Activated naive CD8-positive, alpha-beta T cell treated with anti-CD3 and anti-CD28 coated beads for 36 hours (primary cell): ENCODE measurements at places on chromosomes 16 and 17. TPM values are rescaled to one million over a fixed set of nuclear protein-coding genes. Genes with fewer than 3 reads are reported as not detected.
A peak's percentile ranks its signal among the peaks of the same experiment; 100 is the strongest.

- H3K27me3 ChIP-seq = no peaks in the 10 kb centered on the region
- no peak for DNase-seq
- peaks cover 26% of the 10 kb centered on the region for H3K36me3 ChIP-seq
- H3K4me3 ChIP-seq = no peak overlapping the region
Measured at GRCh38 chr17:48194097-48194550, 86.6 kb downstream of the SNX11 start.

GRCh38 chr16:64621616-64622015 is 500.2 kb downstream of the CDH11 start:
- H3K4me1 ChIP-seq = no peaks in the 10 kb centered on the region
- H3K36me3 ChIP-seq = no peaks in the 10 kb centered on the region
- no peaks in the 10 kb centered on the region for H3K27me3 ChIP-seq
- no peak for DNase-seq
- no peak overlapping the region for H3K27ac ChIP-seq

DNA sequence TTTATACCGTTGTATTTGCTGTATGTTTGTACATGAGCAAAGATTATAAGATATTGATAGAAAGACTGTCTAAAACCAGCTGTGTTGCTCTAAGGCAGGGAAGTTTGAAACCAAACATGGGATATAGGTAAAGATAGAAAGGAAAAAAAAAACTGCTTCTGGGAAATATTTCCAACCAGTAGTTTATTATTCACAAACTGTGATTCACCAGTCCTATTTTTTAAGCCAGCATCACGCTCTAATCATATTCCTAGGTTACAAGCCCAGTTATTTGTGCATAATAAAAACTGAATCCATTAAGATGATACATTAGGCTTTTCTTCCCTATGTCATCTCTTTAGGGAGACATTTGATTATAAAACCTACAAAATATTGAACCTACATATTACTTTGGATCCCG is 4.0 kb downstream of the ERN1 start:
- no peak for DNase-seq
- H3K4me3 ChIP-seq = no peak overlapping the region
- H3K27ac ChIP-seq = no peak overlapping the region
- peaks cover 10% of the 10 kb centered on the region for H3K36me3 ChIP-seq
- H3K27me3 ChIP-seq = no peaks in the 10 kb centered on the region

GRCh38 chr17:66304304-66305174 is 2.1 kb downstream of the PRKCA start:
- peaks cover 68% of the 10 kb centered on the region for H3K4me1 ChIP-seq
- H3K27ac ChIP-seq = peak overlapping the region; percentile 92
- DNase-seq = peak; percentile 25
- H3K27me3 ChIP-seq = no peaks in the 10 kb centered on the region
- peak overlapping the region; percentile 99 for H3K4me3 ChIP-seq

- no peaks in the 10 kb centered on the region for H3K36me3 ChIP-seq
- H3K27me3 ChIP-seq = peaks cover 16% of the 10 kb centered on the region
- H3K4me1 ChIP-seq = no peaks in the 10 kb centered on the region
- no peak for DNase-seq
- H3K4me3 ChIP-seq = no peak overlapping the region
Measured at GRCh38 chr17:33404070-33404819, 111.2 kb upstream of the ASIC2 start.

KRTAP3-2 gene
- total RNA-seq = not detected

- H3K36me3 ChIP-seq = no peaks in the 10 kb centered on the region
- DNase-seq = no peak
- peaks cover 5% of the 10 kb centered on the region for H3K4me1 ChIP-seq
- no peaks in the 10 kb centered on the region for H3K27me3 ChIP-seq
- no peak overlapping the region for H3K4me3 ChIP-seq
Measured at GRCh38 chr17:2689411-2690164, 22.0 kb downstream of the CLUH start.

WDR90 gene
- 86.0 TPM for total RNA-seq

- H3K4me3 ChIP-seq = peak within 1 kb of the TSS; percentile 99
- no peaks in the 10 kb centered on the region for H3K27me3 ChIP-seq
- peaks cover 10% of the 10 kb centered on the region for H3K36me3 ChIP-seq
- H3K4me1 ChIP-seq = peaks cover 32% of the 10 kb centered on the region
- H3K27ac ChIP-seq = peak within 1 kb of the TSS; percentile 98
Measured at GRCh38 chr16:67480833-67481560, at the start of gene ATP6V0D1. Gene ATP6V0D1 (minus strand): TSS chr16:67481157. CDS start chr16:67481086, 71 bp downstream.

DNA sequence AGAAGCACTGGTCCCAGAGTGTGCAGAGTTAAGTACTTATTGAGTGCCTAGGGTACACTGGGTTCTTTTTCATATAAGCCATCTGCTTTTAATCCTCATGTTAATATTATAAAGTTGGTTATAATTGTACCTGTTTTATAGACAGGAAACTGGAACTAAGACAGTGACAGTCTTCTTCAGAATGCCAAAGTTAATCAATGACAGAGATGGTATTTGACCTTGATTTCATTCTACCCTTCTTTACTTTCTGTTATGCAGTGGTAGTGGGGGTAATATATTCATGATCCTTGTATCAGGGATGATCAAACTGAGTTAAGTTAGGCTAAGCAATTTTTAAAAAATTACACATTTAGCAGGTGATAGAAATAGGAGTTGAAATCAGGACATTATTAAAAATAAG is 108.6 kb upstream of the GOT2 start:
- H3K27ac ChIP-seq = no peak overlapping the region
- no peaks in the 10 kb centered on the region for H3K36me3 ChIP-seq
- DNase-seq = no peak

CTRB2 gene
- not detected for total RNA-seq

SPNS2 gene
- 0.43 TPM for total RNA-seq

DNA sequence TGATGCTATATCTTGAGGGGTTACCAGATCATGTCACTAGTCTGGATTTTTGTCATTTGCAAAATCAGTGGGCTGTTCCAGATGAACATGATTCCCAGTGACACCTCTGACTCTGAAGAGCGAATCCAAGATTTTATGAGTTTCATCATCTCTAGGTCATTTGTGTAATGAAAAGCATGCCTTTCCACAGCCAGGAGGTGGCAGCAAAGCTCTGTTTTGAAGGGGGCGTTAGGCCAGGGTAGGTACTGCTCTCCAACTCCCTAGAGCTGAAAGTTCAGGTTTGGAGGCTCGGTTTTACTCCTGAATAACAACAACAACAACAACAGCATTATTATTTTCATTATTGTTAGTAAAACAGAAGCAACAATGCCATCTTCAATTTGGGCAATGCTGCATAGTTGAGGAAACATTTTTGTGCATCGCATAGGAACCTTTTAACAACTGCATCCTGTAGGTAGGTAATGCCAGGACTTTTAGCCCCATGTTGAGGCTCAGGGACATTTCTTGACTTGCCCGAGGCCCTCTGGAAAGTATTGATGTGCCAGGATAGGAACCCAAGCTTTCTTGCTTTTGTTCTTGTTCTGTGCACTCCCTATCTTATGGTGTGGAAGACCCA is 77.0 kb downstream of the MYH13 start:
- peaks cover 27% of the 10 kb centered on the region for H3K27me3 ChIP-seq
- H3K36me3 ChIP-seq = no peaks in the 10 kb centered on the region
- DNase-seq = peak; percentile 34

GRCh38 chr17:68461589-68461988 is 4.3 kb upstream of the WIPI1 start:
- H3K4me1 ChIP-seq = peaks cover 51% of the 10 kb centered on the region
- no peaks in the 10 kb centered on the region for H3K36me3 ChIP-seq
- H3K27ac ChIP-seq = peak overlapping the region; percentile 92
- H3K4me3 ChIP-seq = peak overlapping the region; percentile 47
- DNase-seq = peak; percentile 33
- peaks cover 4% of the 10 kb centered on the region for H3K27me3 ChIP-seq

- H3K27me3 ChIP-seq = peaks cover 4% of the 10 kb centered on the region
- H3K27ac ChIP-seq = no peak overlapping the region
- no peaks in the 10 kb centered on the region for H3K4me1 ChIP-seq
- DNase-seq = no peak
Measured at GRCh38 chr17:73297934-73298861, 13.6 kb downstream of the CDC42EP4 start.

DNA sequence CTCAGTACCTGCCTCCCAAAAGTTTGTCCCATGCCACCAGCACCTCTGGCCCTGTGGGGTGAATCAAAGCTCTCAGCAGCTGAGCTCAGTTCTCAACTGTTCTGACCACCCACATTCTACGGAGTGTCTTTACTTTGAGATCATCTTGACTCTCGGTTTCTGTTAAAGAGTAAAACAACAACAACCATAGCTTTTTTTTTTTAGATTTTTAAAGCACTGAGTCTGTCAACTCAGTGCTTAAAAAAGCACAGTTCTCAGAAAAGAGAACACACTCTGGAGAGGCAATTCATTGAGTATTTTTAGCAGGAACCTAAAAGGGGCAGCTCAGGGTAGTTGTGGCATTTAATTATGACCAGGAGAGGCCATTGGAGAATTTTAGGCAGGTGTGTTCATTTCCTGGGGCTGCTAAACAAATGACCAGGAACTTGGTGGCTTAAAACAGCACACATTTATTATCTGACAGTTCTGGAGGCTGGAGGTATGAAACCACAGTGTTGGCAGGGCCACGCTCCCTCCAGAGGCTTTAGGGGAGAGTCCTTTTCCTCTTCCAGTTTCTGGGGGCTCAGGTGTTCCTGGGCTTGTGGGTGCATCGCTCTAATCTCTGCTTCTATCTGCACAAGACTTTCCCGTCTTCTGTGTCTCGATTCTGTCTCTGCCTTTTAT is 6.7 kb upstream of the WFIKKN2 start:
- no peaks in the 10 kb centered on the region for H3K4me1 ChIP-seq
- H3K36me3 ChIP-seq = no peaks in the 10 kb centered on the region
- DNase-seq = no peak
- no peaks in the 10 kb centered on the region for H3K27me3 ChIP-seq
- H3K27ac ChIP-seq = no peak overlapping the region
- no peak overlapping the region for H3K4me3 ChIP-seq

DNA sequence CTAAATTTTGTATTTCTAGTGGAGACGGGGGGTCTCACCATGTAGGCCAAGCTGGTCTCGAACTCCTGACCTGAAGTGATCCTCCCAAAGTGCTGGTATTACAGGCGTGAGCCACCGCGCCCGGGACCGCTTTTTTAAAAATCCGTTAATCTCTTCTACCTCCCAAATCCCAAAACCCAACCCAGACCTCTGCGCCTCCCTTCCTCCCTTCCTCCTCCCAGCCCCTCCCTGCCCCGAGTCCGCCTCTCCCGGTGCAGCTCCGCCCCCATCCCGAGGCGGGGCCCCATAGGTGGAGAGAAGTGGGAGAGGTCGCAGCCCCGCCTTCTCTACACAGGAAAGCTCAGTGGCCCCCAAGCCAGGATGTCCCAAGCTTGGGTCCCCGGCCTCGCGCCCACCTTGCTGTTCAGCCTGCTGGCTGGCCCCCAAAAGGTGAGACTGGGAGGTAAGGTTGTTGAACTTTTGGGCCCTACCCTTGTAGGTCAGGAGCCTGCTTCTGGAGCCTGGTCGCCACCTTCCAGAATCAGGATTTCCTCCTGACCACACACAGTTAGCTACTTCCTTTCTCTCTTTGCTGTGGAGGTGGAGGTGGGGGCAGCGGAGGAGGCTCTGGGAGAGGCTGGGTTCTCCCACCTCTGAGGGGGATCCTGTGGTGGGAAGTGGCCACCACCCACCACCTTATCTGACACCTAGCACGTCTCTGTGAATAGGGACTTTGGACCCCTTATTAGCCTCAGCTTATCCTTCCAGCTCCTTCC is at the start of gene TMEM92:
Gene TMEM92 (plus strand): TSS at position 325 of the 755 bp plus-strand sequence. CDS start 36 bp downstream, at position 361.
- no peak within 1 kb of the TSS for H3K27ac ChIP-seq
- no peak within 1 kb of the TSS for H3K4me3 ChIP-seq
- H3K27me3 ChIP-seq = peaks cover 51% of the 10 kb centered on the region
- peaks cover 4% of the 10 kb centered on the region for H3K4me1 ChIP-seq

DNA sequence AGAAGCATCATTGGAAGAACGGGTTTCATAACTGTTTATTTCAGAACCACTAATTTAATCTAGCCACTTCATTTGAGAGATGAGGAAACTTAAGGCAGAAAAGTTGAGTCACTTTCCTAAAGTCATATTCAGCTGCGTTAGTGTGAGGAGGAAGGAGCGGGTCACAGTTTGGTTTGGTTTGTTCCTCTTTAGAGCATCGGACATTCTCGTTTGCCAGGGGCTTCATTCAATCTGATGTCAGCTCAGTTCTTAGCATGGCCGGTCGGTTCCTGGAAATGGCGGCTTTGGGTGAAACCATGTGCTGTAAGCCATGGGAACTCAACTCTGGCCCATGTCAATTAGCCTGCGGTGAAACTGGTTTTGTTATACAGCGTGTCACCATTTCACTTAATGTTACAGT is 186.5 kb downstream of the LGALS9B start:
- no peak overlapping the region for H3K4me3 ChIP-seq
- H3K36me3 ChIP-seq = peaks cover 1% of the 10 kb centered on the region
- peak; percentile 22 for DNase-seq
- no peaks in the 10 kb centered on the region for H3K27me3 ChIP-seq
- H3K27ac ChIP-seq = no peak overlapping the region

SPNS3 gene
- 14.3 TPM for total RNA-seq

CSH2 gene
- not detected for total RNA-seq

DNA sequence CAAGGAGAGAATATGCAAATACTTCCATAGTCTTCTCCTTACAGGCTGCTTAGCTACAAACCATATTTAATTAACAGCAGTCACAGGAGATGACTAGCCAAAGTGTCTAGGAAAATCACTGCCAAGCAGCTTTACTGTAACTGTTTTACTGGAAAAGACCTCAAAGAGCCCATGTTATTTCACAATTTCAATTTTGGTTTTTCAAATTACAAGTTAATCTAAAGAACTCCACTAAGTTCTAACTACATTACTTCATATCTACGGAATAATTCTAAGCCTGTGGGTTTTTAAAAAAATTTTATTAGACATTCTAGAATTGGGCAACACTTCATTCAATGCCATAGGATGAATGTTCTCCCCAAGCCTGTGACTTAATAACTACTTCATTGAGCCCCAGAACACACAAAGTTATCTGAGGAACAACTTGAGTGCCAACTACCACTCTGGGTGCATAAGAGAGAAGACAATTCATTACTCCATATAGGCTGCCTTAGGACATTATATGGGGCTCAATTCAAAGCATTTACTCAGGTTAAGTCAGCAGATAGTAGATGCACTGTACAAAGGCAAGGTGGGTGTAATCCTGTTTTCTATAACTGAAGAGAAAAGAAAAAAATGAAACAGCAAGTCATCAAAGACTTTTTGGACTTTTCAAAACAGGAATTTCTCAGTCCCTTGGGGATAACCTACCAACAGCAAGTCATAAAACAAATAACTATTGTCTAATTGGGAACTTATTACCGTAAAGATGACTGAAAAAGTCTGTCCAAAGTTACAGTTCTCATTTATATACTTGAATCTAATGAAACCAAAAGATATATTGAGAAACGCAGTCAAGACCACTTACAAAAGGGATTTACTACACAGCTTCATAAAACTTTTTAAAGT is 33.0 kb downstream of the STAT3 start:
- no peaks in the 10 kb centered on the region for H3K27me3 ChIP-seq
- peaks cover 23% of the 10 kb centered on the region for H3K36me3 ChIP-seq
- H3K4me1 ChIP-seq = peaks cover 40% of the 10 kb centered on the region
- H3K27ac ChIP-seq = no peak overlapping the region
- DNase-seq = no peak

GGA2 gene
- total RNA-seq = 80.9 TPM

GRCh38 chr17:17041018-17041521 is 1.2 kb upstream of the MPRIP start:
- H3K4me1 ChIP-seq = peaks cover 39% of the 10 kb centered on the region
- H3K4me3 ChIP-seq = peak overlapping the region; percentile 45
- no peak overlapping the region for H3K27ac ChIP-seq
- DNase-seq = no peak
- H3K36me3 ChIP-seq = no peaks in the 10 kb centered on the region
- H3K27me3 ChIP-seq = no peaks in the 10 kb centered on the region
